Occipital lobe (tissue), 3 donors: ENCODE measurements at places on chromosomes 7 and 10. TPM values are rescaled to one million over a fixed set of nuclear protein-coding genes. Genes with fewer than 3 reads are reported as not detected.

MALRD1 gene
- 3.6 TPM for total RNA-seq

PGAM2 gene
- 5.9 TPM for total RNA-seq

UPF2 gene
- 21.4 TPM for total RNA-seq

MARCHF5 gene
- 24.8 TPM for total RNA-seq

SLC25A13 gene
- 10.6 TPM for total RNA-seq

MYL7 gene
- total RNA-seq = not detected

CAV1 gene
- 12.0 TPM for total RNA-seq

TNPO3 gene
- 96.2 TPM for total RNA-seq

SUGCT gene
- 3.9 TPM for total RNA-seq

PHF14 gene
- total RNA-seq = 301 TPM

PON1 gene
- not detected for total RNA-seq

TAS2R3 gene
- total RNA-seq = 2.5 TPM

MORN4 gene
- total RNA-seq = 36.8 TPM

- DNase-seq = no peak
These were observed 209.9 kb downstream of the SEMA3E start for GRCh38 chr7:83439026-83439425.

GRCh38 chr7:69765879-69766278 lies 167.6 kb downstream of the AUTS2 start:
- DNase-seq = no peak

- no peak for DNase-seq
These were observed 1239.7 kb downstream of the GATA3 start for GRCh38 chr10:9294132-9294663.

DNA sequence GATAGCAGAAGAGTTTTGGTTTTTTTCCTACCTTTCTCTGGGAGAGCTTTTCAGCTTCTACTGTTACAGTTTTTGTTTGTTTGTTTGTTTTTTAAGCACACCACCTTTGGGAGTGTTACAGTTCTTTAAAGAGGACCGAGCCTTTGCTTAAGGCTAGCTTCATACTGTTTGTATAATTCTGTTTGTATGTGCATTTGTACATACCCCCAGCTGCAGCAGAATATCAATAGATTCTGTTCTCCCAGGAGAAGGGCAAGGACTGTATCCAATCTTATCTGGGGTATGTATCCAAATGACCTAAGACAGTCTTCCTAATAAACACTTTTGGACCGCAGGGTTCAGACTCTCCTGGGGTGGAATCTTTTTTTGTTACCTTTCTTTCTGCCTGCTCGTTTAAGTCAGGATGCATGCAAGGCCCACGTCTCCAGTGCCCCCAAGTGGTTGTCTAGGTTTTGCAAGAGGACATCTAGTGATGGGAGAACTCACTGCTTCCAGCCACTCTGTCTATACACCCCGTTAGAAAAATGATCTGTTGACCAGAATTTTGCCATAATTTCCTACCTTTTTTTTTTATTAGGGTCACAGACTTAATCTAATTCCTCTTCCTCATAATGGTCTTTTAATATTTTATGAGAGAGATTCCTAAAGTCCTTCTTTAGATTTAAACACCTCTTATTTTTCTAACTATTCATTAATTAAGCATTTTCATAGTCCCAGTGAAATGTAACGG lies 23.9 kb downstream of the NRF1 start:
- peak; percentile 39 for DNase-seq

GRCh38 chr7:132290021-132290420 lies 286.2 kb downstream of the PLXNA4 start:
- no peak for DNase-seq

DNA sequence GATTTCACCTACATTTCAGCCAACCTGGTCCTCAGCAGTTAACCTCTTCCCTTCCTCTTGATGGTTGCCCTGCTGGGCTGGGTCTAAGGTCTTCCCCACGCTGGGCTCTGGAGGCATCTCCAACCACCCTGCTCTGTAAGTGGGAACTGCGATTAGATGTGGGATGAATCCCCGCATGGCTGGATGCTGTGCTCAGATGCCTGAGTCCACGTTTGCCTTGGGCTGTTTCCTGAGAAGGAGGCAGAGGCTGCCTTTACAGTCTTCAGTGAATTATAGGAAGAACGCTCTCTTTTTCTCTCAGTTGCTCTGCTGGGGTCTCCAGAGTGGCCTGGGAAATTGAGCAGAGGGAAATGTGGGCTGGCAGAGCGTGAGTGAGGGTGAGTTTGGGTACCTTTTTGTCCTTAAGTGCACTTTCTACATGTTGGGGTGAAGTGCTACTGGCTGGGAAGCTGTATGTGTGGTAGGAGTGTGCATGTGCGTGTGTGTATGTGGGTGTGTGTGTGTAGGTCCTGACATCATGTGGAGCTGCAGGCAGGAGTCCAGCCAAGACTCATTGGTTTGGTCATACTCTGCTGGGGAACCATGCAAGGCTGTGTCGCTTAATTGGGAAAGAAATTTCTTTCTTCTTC lies 1.5 kb downstream of the GIMAP8 start:
- DNase-seq = no peak

GRCh38 chr7:30020535-30020934 lies 6.0 kb downstream of the FKBP14 start:
- DNase-seq = no peak

DNA sequence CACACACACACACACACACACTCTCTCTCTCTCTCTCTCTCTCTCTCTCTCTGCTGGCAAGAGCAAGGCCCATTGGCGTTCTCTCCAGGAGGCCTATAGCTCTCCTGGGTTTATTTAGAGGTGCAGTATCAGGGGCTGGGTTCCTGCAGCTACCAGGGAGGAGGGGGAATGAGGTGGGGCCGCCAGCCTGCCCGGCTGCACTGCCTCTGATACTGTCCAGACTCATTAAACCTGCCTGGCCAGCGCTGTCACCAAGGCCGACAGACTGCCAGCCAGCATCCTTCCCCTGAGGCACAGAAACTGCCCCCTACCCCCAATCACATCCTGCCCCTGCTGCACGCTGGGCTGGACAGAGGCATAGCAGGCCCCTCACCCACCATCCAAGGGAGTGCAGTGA lies 4.3 kb downstream of the PRRT4 start:
- DNase-seq = no peak

- DNase-seq = no peak
These were observed 37.7 kb downstream of the HABP2 start for GRCh38 chr10:113590581-113590980.

GRCh38 chr10:43214071-43214955 lies 52.6 kb downstream of the RASGEF1A start:
- DNase-seq = no peak

DNA sequence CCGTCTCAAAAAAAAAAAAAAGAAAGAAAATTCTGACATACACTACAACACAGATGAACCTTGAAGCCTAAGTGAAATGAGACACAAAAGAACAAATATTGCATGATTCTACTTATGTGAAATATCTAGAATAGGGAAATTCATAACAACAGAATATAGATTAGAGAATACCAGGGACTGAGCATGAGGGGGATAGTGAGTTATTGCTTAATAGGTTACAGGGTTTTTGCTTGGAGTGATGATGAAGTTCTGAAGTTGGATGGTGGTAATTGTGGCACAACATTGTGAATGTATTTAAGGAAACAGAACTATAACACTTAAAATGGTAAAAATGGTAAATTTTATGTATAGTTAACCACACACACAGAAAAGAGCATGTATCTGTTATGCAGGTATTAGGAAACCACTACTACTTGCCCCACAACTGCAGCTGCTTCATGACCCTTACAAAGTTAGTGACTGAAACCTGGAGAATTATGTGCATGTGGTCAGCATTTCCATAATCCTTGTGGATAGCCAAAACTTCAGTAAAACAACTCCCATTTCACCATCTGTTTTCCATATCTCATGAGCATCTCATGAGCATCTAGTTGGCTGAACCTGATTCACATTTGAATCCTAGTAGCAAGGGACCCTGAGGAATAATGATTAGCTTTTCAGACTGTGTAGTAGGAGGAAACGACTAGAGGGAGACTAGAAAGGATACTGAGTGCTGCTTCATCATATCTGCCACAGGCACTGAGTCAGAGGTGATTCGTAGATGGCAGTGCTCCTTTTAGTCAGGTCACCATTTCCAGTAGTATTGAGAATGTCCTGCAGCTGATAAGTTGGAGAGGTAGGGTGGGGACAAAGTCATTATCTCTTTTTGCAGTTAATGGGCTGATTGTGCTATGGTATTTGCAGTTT lies 26.3 kb downstream of the SAMD8 start:
- DNase-seq = no peak

DNA sequence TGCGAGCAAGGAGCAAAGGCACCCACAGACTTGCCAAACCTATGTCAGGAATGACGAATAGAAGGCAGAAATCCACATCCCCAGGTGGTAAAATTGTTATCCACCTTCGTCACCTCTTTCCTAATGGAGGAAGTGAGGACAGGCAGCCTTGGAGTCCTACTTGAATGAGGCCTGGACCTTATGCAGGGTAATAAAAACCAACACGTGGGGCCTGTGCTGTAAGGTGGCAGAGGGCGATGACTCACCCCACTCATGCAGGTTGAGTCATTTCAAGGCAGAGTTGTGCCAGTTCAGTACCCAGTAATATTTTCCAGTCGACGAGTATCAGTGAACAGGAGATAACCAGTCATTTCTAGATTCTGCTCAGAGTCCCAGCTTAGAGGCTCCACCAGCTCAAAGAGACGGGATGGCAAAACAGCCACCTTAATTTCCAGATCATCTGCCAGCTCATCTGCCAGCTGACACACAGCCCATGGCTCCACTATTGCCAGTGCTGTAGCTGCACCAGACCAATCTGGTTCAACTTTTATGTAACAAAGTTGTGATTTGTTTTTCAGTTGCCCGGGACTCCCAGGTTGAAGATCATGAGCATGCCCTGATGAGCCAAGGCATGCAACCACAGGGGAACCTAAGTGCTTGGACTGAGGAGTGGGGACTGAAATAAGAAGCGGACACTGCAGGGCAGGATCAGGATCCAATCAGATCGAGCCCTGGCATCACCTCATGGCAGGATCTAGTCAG lies 176.2 kb upstream of the ITGB1 start:
- no peak for DNase-seq

GRCh38 chr10:89419548-89419947 lies 5.2 kb downstream of the IFIT5 start:
- DNase-seq = no peak

GRCh38 chr10:42963312-42963711 lies 113.6 kb upstream of the RET start:
- DNase-seq = no peak
